ENCODE measurements at places on chromosomes 13 and 19. TPM values are rescaled to one million over a fixed set of nuclear protein-coding genes. Genes with fewer than 3 reads are reported as not detected.

Gene RXFP2
- total RNA-seq: not detected

Gene NOTCH3
- 0.02 TPM for total RNA-seq

Gene CATSPERD
- not detected for total RNA-seq

Gene CCDC8
- total RNA-seq: not detected

Gene TSSK6
- total RNA-seq: 4.4 TPM

Gene DNMT1
- 374 TPM for total RNA-seq

Gene STRN4
- 56.8 TPM for total RNA-seq

Gene SYCN
- not detected for total RNA-seq

Gene WTIP
- total RNA-seq: 0.60 TPM

Gene STOML3
- not detected for total RNA-seq

Gene ZNF57
- total RNA-seq: 5.9 TPM

Gene CEACAM20
- total RNA-seq: not detected

Gene SERPINE3
- not detected for total RNA-seq

Gene CACNG6
- not detected for total RNA-seq

Gene ADGRE3
- total RNA-seq: 0.30 TPM

Gene RPL13A
- total RNA-seq: 3,967 TPM

Gene VSTM2B
- total RNA-seq: not detected

Gene DAND5
- 0.25 TPM for total RNA-seq

Gene ACP5
- total RNA-seq: 10.3 TPM

All from activated CD4-positive, alpha-beta T cell treated with anti-CD3 and anti-CD28 coated beads for 36 hours (primary cell).